ENCODE measurements at places on chromosomes 16 and 17. TPM values are rescaled to one million over a fixed set of nuclear protein-coding genes. Genes with fewer than 3 reads are reported as not detected.

The ACE gene
- 2.4 TPM for total RNA-seq

The EXOC7 gene
- total RNA-seq, result 39.6 TPM

The FBXO39 gene
- total RNA-seq, result not detected

The ZNF200 gene
- total RNA-seq, result 11.6 TPM

The GRAP gene
- not detected for total RNA-seq

The MYH1 gene
- not detected for total RNA-seq

The DHX58 gene
- total RNA-seq, result 1.5 TPM

The EVPLL gene
- total RNA-seq, result not detected

The PRAC2 gene
- total RNA-seq, result not detected
